Chondrocyte (in vitro differentiated cells): ENCODE measurements at places on chromosomes 3 and 15.

- no peaks in the 10 kb centered on the region for H3K27me3 ChIP-seq
- H3K27ac ChIP-seq: peak overlapping the region; percentile 75
- H3K4me1 ChIP-seq: peaks cover 33% of the 10 kb centered on the region
These were observed 366.3 kb downstream of the TIGIT start for GRCh38 chr3:114660124-114660523.

DNA sequence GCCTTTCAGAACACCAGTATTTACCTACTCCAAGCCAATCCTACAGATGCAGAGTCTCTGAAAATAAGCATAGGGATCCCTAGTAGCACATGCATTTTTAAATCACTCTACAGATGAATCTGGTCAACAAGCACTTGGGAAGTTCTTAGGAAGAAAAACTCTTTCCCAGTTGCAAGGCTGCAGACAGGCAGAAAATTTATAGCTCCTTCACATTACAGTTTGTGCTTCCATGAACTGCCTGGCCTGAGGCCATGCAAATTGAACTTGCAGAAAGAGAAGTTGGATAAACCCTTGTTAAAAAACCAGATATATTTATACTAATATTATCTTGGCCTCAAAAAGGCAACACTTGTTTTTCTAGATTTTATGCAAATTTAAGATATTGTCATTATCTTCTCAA, 256.9 kb downstream of the EPHA3 start:
- H3K27ac ChIP-seq: no peak overlapping the region
- H3K27me3 ChIP-seq: no peaks in the 10 kb centered on the region
- H3K4me1 ChIP-seq: peaks cover 6% of the 10 kb centered on the region
- no peak overlapping the region for H3K4me3 ChIP-seq
- no peak for DNase-seq

- H3K4me1 ChIP-seq: peaks cover 27% of the 10 kb centered on the region
- H3K27ac ChIP-seq: no peak overlapping the region
- H3K27me3 ChIP-seq: no peaks in the 10 kb centered on the region
- DNase-seq: no peak
These were observed 23.9 kb upstream of the BCL2L10 start for GRCh38 chr15:52136442-52136980.

DNA sequence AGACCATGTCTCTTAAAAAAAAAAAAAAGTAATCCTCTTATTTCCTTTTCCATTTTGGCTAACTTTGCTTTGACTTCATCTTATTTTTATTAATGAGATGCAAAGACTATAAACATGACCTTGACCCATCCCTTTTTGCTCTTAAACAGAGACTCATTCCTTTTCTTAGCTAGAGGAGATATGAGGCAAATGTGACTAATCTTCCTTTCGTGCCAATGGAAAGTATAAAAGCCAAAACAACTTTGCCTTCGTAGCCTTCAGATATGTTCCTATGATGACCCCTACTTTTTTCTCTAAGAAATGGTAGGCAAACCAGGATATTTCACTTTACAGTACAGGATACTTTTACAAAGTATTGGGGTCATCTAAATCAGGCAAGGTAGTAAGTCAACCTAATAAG, 36.9 kb upstream of the GOLGB1 start:
- peaks cover 34% of the 10 kb centered on the region for H3K36me3 ChIP-seq
- H3K4me1 ChIP-seq: no peaks in the 10 kb centered on the region
- H3K27me3 ChIP-seq: no peaks in the 10 kb centered on the region

- no peak overlapping the region for H3K27ac ChIP-seq
- H3K4me3 ChIP-seq: no peak overlapping the region
- no peaks in the 10 kb centered on the region for H3K36me3 ChIP-seq
- peaks cover 17% of the 10 kb centered on the region for H3K4me1 ChIP-seq
- no peaks in the 10 kb centered on the region for H3K27me3 ChIP-seq
These were observed 85.0 kb upstream of the DPH6 start for GRCh38 chr15:35630985-35631384.

DNA sequence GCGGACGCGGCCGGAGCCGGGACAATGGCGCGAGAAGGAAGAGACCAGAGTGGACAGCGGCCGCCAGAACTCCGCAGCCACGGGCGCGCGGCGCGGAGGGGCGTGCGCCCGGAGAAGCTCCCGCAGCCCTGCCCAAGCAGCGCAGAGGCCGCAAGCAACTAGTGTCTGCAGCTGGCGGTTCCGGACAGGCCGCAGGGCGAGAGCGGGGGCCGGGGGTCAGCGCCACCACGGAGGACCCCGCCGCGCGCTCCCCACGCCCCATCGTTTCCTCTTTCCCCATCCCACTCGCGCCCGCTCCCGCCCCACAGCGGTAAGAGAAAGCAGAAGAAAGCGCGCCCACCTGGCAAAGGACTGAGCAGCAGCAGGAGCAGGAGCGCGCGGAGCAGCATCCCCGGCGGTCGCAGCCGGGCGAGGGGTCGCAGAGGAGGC, 440 bp downstream of the PRTG start:
- H3K27ac ChIP-seq: peak overlapping the region; percentile 57
- H3K4me1 ChIP-seq: peaks cover 7% of the 10 kb centered on the region
- H3K36me3 ChIP-seq: no peaks in the 10 kb centered on the region
- DNase-seq: no peak
